HFFc6 (cell line): ENCODE measurements at places on chromosomes 12 and 14. TPM values are rescaled to one million over a fixed set of nuclear protein-coding genes. Genes with fewer than 3 reads are reported as not detected.

- peak; percentile 61 for DNase-seq
- H3K4me3 ChIP-seq = no peak overlapping the region
- H3K27ac ChIP-seq = peak overlapping the region; percentile 9
- peaks cover 4% of the 10 kb centered on the region; the same call in 1 of the 2 replicates for H3K27me3 ChIP-seq
- peaks cover 12% of the 10 kb centered on the region for H3K4me1 ChIP-seq
- no peaks in the 10 kb centered on the region for H3K36me3 ChIP-seq
Observed at GRCh38 chr12:30622509-30622908, 73.2 kb downstream of the IPO8 start.

GRCh38 chr12:107066691-107067090 lies 26.7 kb downstream of the CRY1 start:
- no peaks in the 10 kb centered on the region; the same call in 1 of the 2 replicates for H3K27me3 ChIP-seq
- DNase-seq = no peak
- peaks cover 20% of the 10 kb centered on the region for H3K36me3 ChIP-seq
- no peak overlapping the region for H3K27ac ChIP-seq
- H3K4me3 ChIP-seq = no peak overlapping the region

DNA sequence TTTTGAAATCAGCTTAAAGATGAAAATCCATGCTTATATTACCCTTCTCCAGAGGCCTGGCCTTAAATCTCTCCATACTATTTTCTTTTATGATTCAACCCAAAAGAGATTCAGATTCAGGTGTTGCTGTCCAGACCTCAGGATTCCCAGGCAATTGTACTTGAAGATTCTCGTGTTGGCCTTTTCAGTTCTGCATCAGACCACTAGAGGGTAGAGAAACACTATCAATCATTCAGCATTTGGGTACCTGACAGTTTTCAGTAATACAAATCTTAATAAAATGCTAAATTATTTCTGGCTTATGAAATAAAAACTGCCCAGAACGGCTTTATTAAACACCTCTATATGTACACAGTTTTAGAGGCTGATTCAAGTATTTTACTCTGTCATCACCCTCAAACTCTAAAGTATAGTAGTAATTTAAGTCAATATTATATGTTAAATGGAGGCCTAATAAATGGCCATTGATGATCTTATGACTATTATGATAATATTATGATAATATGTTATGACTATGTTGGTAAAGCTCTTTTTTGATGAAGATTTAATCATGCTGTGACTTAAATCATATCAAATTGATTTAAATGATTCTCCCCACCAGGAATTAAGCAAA lies 301.1 kb downstream of the DUSP6 start:
- no peak overlapping the region for H3K4me3 ChIP-seq
- peak; percentile 58 for DNase-seq
- peaks cover 11% of the 10 kb centered on the region for H3K36me3 ChIP-seq
- no peak overlapping the region for H3K27ac ChIP-seq
- no peaks in the 10 kb centered on the region; the same call in 1 of the 2 replicates for H3K4me1 ChIP-seq

The LRIG3 gene
- 6.2 to 7.4 TPM (median 6.3 TPM) in 3 replicates for total RNA-seq

The KIF5A gene
- 1.4 to 1.6 TPM (median 1.4 TPM) in 3 replicates for total RNA-seq
